CD4-positive, alpha-beta T cell (primary cell): ENCODE measurements at places on chromosomes 4 and X. TPM values are rescaled to one million over a fixed set of nuclear protein-coding genes. Genes with fewer than 3 reads are reported as not detected.

Gene PNMA6A
- 0.38 TPM for total RNA-seq

Gene FSTL5
- total RNA-seq: not detected

Gene SSX4B
- total RNA-seq: not detected

Gene C4orf50
- 0.16 TPM for total RNA-seq

Gene TCEAL6
- not detected for total RNA-seq

Gene GPM6B
- not detected for total RNA-seq

Gene SHROOM4
- not detected for total RNA-seq

Gene BDH2
- 9.9 TPM for total RNA-seq

Gene STOX2
- not detected for total RNA-seq

Gene UBA1
- total RNA-seq: 70.0 TPM

Gene DOK7
- not detected for total RNA-seq

Gene MAGEA10
- total RNA-seq: not detected

Gene DGKK
- not detected for total RNA-seq

Gene OPRPN
- not detected for total RNA-seq

Gene TLR1
- 16.3 TPM for total RNA-seq

Gene FGF5
- 0.06 TPM for total RNA-seq

Gene ADAMTS3
- not detected for total RNA-seq

Gene USP17L18
- not detected for total RNA-seq

Gene SAGE1
- total RNA-seq: not detected

Gene PF4V1
- total RNA-seq: not detected

Gene DDX53
- not detected for total RNA-seq

Gene TEC
- total RNA-seq: 2.8 TPM

Gene GSX2
- total RNA-seq: not detected
